HEK293T (cell line): ENCODE measurements at places on chromosomes 5 and 9.

- DNase-seq, result no peak
Measured at GRCh38 chr9:114938687-114939575, 8.5 kb upstream of the TNFSF8 start.

GRCh38 chr9:73537561-73537960, 385.9 kb downstream of the ANXA1 start:
- no peak for DNase-seq

DNA sequence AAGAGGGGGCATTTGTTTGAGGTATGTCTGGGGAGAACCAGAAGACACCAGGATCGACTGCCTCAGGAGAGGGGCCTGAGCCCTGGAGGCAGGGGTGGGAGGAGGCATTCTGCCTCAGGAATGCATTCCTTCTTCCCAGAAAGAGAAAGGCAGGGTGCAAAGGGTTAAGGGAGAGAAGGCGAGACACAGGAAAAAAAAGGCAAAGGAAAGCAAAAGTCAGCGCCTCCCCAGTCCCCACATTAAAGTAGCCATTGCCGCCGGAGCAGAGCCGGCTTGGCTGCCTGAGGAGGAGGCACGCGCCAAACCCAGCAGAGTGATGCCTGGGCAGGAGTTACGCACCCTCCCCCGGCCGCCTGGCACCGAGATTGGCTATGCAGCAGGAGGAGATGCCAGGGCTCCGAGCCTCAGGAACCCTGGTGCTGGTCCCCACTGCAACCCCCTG, 123.8 kb upstream of the PHYKPL start:
- DNase-seq, result no peak

GRCh38 chr5:77272206-77272605, 61.7 kb downstream of the PDE8B start:
- DNase-seq, result no peak

DNA sequence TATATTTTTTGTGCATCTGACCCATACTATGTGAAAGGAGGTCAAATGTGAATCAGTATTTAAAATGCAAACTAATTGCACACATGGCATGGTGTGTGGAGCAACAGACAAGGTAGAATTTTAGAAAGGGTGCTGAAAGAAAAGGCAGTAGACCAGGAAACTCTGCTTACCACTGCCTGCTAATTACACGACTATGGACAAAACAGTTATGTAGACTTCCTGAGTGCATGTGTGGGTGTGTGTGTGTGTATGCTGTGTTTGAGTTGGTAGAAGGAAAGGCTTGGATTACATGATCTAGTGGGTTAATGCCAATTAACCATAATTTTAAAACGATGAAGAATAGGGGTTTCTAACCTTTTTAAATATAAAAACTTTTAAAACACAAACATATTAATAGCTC, 349.9 kb downstream of the SH3GL2 start:
- DNase-seq, result no peak

GRCh38 chr5:14182761-14183160, 39.6 kb downstream of the TRIO start:
- no peak for DNase-seq

- no peak for DNase-seq
Measured at GRCh38 chr5:94463739-94464138, 154.7 kb downstream of the KIAA0825 start.

- peak; percentile 62 for DNase-seq
Measured at GRCh38 chr5:132180134-132180745, 47.4 kb downstream of the P4HA2 start.

DNA sequence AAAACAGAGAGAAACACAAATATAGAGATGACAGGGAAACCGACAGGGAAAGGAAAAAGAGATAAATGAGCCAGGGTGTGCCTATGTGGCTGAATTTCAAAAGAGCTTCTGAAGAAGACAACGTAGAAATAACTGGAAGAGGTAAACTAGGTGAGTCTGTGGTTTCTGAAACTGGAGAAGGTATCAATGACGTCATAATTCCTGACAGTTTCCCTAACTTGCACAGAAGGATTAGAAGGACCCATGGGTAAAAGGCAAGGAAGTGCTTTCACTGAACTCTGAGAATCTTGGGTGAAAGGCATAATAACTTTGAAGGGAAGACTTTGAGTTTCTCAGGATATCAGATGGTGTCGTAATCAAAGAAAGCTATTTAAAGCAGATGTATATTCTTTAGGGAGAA, 790.8 kb upstream of the NUDT12 start:
- DNase-seq, result no peak
